ENCODE measurements at places on chromosomes 5 and 9.

DNA sequence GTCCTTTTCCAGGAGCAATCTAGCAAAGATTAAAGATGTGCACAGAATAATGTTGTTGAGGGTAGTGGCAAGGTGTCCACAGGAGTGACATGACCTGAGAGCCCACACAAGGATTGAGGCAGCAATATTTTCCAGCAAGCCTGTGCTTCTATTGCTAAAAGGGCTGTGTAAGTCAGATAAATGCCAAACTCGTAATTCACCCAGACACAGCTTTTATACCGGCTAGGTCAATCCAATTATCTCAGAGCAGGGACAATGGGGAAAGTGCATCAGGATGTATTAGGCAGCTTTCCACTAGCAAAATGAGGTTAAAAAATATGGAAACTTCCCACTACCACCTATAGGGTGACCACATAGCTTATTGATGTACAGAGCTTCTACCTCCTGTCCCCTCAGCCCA lies 34.8 kb upstream of the RAB3C start:
- no peak for DNase-seq

GRCh38 chr5:145703856-145704255 lies 131.3 kb downstream of the PRELID2 start:
- DNase-seq, result no peak

GRCh38 chr5:110726249-110727024 lies at the start of gene TMEM232:
Gene TMEM232 (minus strand): TSS chr5:110726671. CDS start chr5:110667352, 59,319 bp downstream.
- peak; percentile 76 for DNase-seq

- DNase-seq, result no peak
Observed at GRCh38 chr9:78143281-78144007, 92.4 kb upstream of the CEP78 start.

GRCh38 chr9:113309204-113309813 lies 6.1 kb upstream of the RNF183 start:
- no peak for DNase-seq

DNA sequence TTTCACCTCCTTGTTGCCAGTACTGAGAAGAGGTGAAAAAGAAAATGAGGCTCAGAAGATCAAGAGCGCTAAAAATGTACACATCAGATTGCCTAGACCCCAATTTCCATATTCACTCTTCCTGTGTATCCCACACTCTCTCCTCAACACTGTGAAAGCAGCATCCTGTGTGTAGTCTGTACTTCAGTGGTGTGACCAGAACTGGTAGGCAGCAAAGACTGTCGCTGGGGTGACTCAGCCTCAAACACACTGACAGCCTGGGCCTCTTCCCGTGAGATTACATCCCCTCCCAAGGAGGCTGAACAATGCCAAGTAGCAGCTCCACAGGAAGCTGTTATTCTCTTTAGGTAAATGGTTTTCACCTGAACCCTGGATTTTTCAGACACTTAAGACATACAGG lies 135.5 kb downstream of the CCDC192 start:
- DNase-seq, result no peak

- no peak for DNase-seq
Observed at GRCh38 chr5:89694026-89694550, 715.5 kb downstream of the CETN3 start.

- no peak for DNase-seq
Observed at GRCh38 chr5:153900703-153901395, 137.9 kb downstream of the FAM114A2 start.

- DNase-seq, result no peak
Observed at GRCh38 chr9:75953218-75953617, 62.7 kb downstream of the PCSK5 start.

GRCh38 chr9:85055506-85056202 lies 386.1 kb downstream of the NTRK2 start:
- no peak for DNase-seq

- DNase-seq, result peak; percentile 64
Observed at GRCh38 chr5:149415066-149415967, 36.2 kb upstream of the IL17B start.

- no peak for DNase-seq
Observed at GRCh38 chr5:100520348-100520747, 14.8 kb upstream of the FAM174A start.

DNA sequence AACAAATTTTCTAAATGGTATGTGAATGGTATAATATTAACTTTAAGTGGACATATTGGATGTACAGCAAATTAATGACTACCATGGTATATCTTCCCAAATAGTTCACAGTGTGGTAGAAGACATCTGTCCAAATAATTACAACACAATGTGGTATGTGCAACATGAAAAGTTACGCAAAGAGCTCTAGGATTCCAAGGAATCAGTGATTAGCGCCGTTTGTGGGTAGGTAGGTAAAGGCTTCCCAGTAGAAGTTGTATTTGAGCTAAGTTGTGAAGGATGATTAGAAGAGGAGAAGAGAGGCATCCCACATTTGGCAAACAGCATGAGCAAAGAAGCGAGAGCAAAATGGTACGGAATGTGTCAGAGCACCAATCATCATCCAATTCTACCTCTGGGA lies 14.3 kb upstream of the KLF9 start:
- no peak for DNase-seq

- DNase-seq, result no peak
Observed at GRCh38 chr5:14735944-14736343, 71.4 kb downstream of the OTULIN start.

DNA sequence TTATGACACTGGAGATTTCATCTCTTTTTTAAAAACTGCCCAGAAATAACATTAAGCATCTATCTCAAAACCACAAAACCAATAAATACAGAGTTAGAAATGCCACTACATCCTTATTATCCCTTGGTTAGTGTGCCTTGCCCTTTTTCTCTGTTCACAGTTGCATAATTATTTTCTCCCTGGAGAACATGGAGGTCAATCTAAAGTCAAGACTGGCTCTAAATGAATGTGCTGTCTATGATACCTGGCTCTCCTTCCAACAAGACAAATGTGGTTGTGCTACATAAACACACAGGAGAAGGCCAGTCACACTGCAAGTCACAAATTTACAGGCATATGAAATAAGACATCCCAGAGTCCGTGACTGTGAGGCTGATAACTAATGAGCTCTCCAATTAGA lies 2.8 kb downstream of the FBN2 start:
- no peak for DNase-seq

- DNase-seq, result no peak
Observed at GRCh38 chr9:34070606-34071324, 22.1 kb upstream of the UBAP2 start.

DNA sequence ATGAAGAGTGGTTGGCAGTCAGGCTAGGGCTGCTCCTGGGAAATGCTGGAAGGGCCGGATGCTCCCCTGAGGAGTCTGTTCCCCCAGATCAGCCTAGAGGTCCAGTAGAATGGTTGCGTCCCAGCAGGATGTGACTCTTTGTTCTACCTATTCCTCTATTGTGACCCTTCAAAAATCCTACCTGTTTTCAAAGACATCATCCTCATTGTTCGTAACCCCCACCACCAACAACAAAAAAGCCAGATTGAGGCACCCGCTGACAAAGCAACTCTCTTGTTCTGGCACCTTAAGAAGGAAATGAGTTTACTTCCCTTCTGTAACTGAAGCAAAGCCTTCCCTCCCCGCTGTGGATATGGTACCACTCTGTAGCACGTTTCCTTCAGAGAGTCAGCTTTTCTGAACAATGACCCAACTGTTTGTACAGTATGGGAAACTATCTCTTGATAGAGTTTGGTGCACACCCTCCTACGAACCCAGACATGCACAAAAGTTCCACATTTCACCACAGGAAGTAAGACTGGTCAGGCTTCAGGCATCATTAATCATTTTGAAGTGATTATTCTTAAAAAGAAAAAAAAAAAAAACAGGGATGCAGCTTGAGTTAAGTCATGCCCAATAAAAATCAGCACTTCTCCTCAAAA lies 207.2 kb downstream of the ENC1 start:
- no peak for DNase-seq

GRCh38 chr9:124366476-124367220 lies 48.6 kb downstream of the PSMB7 start:
- no peak for DNase-seq

GRCh38 chr5:20601678-20602100 lies 613.7 kb upstream of the CDH18 start:
- DNase-seq, result no peak

GRCh38 chr9:109934136-109934856 lies 154.3 kb downstream of the PALM2AKAP2 start:
- no peak for DNase-seq

- DNase-seq, result no peak
Observed at GRCh38 chr9:3049636-3050035, 205.7 kb upstream of the PUM3 start.

DNA sequence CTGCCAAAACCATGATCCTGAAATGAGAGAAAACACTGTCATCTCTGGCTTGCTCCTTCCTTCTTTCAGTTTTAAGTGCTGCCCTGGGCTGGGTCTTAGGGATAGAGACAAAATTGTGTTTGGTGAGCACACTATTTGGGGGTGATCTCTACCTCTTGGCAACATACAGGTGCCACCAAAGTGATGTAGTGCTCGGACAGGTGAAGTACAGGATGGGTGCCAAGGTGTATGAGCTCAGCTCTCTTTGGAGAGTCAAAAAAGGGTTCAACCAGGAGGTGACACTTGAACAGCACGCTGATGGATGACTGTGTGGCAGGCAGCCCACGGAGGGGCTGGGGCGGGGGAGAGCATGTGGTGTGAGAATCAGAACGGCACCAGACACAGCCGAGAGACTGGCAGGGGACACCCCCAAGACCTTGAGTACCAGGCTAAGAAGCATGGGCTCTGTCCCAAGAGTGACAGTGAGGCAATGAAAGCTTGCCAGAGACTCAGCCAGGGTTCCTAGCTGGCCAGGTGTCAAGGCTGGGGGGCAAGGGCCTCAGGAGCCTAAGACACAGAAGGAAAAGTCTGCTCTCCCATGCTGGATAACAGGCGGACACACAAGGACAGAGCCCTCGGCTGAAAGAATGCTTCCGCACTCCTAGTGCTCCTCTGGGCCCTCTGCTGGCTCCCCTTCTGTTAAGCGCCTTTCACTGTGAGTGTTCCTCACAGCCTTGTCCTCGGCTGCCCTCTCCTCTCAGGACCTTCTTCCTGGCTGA lies 2.5 kb downstream of the NHP2 start:
- DNase-seq, result no peak

- no peak for DNase-seq
Observed at GRCh38 chr5:61245486-61245885, 83.2 kb upstream of the SMIM15 start.

GRCh38 chr9:92191801-92192200 lies 76.6 kb upstream of the SPTLC1 start:
- no peak for DNase-seq

- no peak for DNase-seq
Observed at GRCh38 chr9:94511134-94511954, 43.5 kb upstream of the PCAT7 start.

DNA sequence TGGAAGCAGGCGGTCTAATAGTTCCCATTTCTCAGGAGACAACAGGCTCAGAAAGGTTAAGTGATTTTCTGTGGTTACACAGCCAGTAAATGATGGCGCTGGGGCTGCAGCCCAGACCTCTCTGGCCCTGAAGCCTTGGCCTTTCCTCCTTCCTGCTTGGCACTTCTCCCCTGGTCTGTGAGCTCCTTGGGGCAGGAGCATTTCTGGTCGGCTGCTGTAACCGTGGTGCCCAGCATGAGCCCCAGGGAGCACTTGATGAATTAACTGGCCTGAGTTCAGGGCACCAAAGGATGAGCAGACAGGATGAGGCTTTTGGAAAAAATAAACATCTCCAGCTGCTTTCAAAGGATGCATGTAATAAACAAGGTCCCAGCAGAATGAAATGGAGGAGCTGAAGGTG lies 30.2 kb downstream of the CDHR2 start:
- DNase-seq, result no peak

DNA sequence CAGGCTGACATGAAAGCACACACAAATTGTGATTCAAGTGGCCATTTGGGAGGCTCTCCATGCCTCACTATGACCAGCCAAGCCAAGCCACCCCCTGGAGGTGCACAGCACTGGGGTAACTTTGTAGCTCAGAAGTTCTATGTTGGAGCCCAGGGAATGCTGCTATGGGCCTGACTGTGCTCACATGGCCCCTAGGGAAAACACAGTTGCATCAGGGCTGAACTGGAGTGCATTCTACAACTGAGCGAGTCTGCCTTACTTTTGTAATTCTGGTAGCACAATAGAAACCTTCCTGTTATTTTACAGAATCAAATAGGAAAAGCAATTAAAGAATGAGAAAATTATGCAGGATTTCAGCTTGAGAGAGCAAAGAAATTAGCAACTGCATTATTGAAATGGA lies 455.5 kb upstream of the TRPC7 start:
- DNase-seq, result no peak

- no peak for DNase-seq
Observed at GRCh38 chr9:33795281-33795680, at the start of gene PRSS3. Gene PRSS3 (plus strand): TSS chr9:33795561. CDS start chr9:33795574, 13 bp downstream.
